ENCODE measurements at places on chromosomes 7 and 10.
A peak's percentile ranks its signal among the peaks of the same experiment; 100 is the strongest.

DNA sequence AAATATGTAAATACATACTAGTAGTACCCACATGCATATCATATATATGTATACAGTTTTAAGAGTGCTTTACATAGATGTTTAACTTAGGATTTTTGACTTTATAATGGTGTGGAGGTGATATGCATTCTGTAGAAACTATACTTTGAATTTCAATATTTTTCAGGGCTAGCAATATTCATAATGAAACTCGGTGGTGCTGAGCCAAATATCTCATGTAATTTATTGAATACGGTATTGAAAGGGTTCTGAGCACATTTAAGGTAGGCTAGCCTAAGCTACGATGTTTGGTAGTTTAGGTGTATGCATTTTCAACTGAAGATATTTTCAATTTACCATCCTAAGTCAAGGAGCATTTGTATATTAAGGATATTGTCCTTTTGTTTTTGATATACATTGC lies 36.0 kb downstream of the ZNRF2 start:
- no peak for DNase-seq

DNA sequence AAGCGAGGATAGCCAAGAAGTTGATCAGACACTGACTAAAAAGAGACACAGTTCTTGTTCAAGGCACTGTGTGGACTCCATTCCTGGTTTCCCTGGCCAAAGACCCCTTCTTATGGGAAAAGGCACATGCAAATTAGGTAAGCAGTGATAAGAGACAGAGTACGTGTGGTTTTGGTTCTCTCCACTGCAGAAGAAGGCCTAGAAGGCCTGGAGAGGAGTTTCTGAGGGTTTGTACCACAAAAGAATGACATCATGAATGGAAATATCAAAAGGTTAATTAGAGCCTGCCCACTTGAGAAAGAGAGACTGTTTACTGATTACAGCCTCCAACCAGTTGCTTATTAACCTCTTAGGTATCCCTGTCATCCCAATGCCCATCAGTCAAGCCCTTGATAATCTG lies 137.5 kb downstream of the ZNF365 start:
- DNase-seq = no peak

DNA sequence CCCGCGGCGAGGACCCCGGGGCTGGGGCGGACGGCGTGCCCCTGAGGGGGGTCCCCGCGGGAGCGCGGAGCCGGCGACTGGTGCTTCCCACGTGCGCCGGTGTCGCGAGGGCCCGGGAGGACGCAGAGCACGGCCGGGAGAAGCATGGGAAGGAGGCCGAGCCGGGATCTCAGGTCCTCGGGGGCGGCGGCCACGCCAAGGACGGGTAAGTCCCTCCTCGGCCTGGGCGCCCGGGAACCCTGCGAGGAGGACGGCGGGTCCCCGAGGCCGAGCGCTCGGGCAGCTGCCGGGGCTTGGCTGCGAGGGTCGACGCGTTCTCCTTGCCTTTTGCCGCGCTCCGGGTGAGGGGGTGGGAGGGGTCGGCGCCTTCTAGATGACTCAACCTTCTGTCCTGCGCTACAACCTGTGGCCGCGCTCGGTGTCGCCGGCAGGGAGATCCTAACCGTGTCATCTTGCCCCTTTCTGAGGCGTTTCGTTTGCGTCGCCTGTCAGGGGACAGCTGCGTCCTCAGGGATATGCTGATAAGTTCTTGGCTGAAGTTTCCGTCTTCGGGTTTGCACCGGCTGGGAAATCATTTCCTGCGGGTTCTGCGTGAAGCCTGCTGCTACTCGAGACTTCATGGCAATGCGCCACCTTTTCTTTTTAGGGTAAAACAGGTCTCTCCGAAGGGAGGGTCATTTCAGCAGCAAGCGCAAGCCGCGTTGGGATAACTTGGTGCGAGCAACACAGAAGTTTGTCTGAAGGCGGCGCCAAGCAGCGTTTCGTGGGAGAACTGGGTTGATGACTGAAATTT lies 529 bp downstream of the TASOR2 start:
- DNase-seq = peak; percentile 62

- DNase-seq = no peak
These were observed 104.5 kb upstream of the INSYN2A start for GRCh38 chr10:127300868-127301321.

DNA sequence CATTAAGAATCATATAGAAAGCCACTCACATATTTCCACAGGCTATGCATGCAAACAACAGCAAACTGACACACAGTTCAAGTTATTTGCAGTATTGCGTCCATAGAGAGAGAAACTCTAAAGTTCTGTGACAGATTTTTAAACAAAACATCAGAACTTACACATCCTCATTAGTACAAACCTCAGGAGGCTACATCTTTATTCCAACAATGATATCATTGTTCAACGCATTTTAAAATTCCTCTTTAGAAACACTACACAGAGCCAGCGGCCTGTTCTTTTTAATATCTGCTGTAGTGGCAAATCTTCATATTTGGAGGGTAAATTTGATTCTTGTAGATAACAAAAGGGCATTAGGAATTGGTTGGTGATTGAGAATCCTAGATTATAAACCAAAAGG lies 55.9 kb upstream of the NFE2L3 start:
- DNase-seq = no peak

GRCh38 chr7:10181996-10182395 lies 791.7 kb upstream of the PHF14 start:
- no peak for DNase-seq

DNA sequence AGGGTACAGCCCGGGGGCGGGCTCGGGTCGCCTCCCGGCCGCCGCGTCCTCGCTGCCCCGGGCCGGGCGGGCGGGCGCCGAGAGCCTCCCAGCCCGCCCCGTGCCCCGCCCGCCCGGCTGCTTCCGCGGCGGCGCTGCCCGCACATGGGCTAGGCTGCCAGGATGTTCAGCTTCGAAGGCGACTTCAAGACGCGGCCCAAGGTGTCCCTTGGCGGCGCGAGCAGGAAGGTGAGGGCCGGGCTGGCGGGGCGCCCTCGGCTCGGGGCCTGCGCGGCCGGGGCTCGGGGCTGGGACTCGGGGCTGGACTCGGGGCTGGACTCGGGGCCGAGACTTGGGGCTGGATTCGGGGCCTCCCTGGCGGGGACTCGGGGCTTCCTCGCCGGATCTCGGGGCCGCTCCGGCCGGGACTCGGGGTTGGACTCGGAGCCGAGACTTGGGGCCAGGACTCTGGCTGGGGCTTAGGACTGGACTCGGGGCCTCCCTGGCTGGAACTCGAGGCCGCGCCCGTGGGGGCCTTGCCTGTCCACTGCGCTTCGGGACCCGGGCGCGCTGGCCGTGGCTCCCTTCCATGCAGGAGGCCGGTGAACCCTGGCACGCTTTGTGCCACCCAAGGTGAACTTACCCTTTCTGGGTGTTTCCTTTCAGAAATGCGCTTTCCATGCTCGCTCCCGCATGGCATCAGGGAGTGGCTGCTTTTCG lies 534 bp downstream of the UBE3C start:
- DNase-seq = peak; percentile 52

- DNase-seq = peak; percentile 85
These were observed 6.1 kb downstream of the NYAP1 start for GRCh38 chr7:100489824-100490223.

DNA sequence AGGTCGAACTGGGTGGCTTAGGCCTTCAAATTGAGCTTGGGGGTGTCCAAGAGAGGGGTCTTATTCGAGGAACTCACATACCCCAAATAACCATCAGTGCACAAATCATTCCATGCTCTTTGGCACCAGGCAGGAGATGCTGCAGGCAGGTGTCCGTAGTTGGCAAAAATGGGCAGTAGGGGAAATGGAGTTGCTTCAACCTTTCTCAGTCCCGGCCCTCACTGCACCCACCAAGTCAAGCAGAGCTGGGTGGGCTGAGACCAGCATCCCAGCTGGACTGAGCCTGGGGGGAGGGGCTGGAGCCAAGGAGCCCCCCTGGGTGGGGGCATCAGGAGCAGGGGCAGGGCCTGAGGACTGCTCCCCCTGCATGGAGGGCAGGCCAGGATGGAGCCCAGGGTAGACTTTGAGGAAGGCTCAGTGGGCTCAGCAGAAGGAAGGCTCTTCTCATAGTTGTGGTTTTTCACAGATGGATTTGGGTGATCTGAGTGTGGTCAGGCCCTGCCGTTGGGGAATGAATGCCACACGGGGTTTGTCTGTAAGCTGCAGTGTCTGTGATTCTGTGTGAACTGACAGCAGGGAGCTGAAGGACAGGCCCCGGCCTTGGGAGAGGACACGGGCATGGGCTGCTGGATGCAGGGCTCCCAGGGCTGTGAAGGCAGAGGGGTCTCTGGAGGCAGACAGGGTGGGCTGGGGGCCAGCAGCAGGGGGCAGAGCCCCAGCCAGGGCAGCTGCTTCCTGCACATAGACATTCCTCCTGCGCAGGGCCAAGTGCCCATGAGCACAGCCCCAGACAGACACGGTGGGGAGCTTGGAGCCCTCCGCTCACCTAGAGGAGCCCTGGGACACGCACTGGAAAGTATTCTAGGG lies 144.5 kb downstream of the ADCY1 start:
- no peak for DNase-seq

DNA sequence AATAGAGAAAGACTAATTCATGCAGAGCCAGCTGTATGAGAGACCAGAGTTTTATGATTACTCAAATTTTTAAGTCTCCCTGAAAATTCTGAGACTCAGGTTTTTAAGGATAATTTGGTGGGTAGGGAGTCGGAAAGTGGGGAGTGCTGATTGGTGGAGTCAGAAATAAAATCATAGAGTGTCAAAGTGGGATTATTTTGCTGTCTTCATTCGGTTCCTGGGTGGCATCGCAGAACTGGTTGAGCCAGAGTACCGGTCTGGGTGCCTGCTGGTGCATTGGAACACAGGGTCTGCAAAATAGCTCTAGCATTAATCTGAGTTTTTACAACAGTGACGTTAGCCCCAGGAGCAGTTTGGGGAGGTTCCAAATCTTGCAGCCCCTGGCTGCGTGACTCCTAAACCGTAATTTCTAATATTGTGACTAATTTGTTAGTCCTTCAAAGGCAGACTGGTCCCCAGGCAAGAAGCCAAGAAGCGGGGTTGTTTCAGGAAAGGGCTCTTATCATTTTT lies 32.4 kb downstream of the GPRIN2 start:
- no peak for DNase-seq

DNA sequence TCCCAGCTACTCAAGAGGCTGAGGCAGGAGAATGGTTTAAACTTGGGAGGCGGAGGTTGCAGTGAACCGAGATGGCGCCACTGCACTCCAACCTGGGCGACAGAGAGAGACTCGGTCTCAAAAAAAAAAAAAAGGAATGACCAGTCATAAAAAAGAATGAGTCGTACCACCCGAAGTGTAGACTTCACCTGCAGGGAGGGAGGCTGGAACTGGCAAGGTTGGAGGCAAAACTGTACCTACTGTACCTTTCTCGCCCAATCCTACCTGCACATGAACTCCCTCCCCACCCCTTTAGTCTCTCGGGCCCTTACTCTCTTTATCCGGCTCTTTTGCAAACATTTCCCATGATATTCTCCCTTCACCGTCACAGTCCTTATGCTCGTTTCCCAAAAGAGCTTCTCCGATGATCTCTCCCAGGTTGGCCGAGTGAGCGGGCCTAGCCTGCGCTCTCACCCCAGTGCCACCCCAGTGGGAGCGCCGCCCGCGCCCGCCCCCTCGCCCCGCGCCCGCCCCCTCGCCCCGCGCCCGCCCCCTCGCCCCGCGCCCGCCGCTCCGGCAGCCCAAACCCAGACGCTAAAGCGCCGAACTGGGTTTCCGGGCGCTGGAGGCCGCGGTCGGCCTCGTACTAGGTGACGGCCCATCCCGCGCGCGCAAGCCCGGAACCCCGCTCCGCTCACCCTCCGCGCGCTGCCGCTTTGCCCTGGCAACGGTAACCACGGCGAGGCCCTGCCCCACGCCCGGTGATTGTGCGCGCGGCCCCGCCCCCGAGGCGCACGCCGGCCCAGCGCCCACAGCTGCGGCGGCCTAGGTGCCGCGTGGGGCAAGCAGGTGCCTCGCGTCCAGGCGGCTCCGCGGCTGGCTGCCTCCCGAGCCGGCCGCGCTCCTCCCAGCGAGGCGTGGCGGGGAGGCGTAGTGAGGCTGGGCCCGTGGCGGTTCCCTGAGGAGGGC lies at the start of gene SMKR1:
TSS of gene SMKR1 (plus strand) at position 772 of the 948 bp plus-strand sequence. CDS start 294 bp downstream, outside the sequence.
- DNase-seq = peak; percentile 68

DNA sequence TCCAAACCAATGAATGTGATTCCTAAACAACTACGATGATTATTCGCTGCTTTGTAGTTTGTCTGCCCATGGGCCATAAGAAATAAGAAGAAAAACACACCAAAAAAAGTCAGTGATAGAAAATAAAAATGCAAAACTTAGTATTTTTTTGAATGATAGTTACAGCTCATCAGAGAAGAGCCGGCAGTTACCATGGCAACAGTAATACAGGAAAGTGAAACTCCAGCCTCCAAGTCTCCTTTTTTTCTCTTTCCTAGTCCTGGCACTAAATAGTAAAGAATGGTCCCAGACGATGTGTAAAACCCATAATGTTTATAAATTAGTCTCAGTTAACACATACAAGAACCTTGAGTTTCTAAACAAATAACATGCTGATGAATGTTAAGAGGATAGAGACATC lies 21.6 kb upstream of the LHFPL3 start:
- no peak for DNase-seq

GRCh38 chr7:16811551-16811950 lies 6.8 kb upstream of the AGR2 start:
- no peak for DNase-seq

DNA sequence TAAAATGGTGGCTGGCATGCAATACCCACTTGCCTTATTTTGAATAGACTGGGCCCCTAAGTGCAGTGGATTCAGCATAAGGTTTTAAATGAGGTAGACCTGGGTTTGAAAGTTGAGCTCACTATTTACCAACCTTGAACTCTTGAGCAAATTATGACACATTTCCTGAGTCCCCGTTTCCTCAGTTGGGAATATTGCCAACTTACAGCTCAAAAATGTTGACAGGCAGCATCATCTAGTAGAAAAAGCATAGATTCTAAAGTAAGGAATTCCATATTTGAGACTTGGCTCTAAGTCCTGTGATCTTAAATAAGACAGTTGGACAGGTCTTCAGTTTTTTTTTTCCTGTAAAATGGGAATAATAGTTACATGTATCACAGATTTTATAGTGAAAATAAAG lies 305.5 kb downstream of the ACTR3B start:
- DNase-seq = no peak

- DNase-seq = no peak
These were observed 45.3 kb upstream of the ZNF800 start for GRCh38 chr7:127437837-127438236.

DNA sequence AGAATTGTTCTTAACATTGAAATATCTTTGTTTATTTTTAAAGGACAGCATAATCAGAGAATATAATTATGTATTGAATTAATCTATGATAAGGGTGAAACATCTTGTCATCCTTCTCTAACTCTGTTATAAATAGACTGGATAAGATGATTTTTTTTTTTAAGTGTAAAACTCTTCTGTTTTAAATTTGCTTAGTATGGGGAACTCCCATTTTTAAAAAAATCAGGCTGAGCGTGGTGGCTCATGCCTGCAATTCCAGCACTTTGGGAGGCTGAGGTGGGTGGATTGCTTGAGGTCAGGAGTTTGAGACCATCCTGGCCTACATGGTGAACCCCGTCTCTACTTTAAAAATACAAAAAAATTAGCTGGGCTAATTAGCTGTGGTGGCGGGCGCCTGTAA lies 9.4 kb upstream of the HERC4 start:
- DNase-seq = no peak

- no peak for DNase-seq
These were observed 88.2 kb upstream of the CXCL12 start for GRCh38 chr10:44473146-44473545.

- no peak for DNase-seq
These were observed 9.6 kb downstream of the PYROXD2 start for GRCh38 chr10:98405422-98405821.
